Large intestine (tissue), 12 donors: ENCODE measurements at places on chromosomes 13 and 19. TPM values are rescaled to one million over a fixed set of nuclear protein-coding genes. Genes with fewer than 3 reads are reported as not detected.

Gene FFAR3
- polyA plus RNA-seq, result 0.79 TPM

Gene CERS1
- polyA plus RNA-seq, result 3.1 TPM

GRCh38 chr13:50208826-50209335 is 193.6 kb downstream of the KCNRG start:
- no peaks in the 10 kb centered on the region for H3K27me3 ChIP-seq
- DNase-seq, result no peak
- no peak overlapping the region for H3K4me3 ChIP-seq
- no peaks in the 10 kb centered on the region for H3K36me3 ChIP-seq
- H3K27ac ChIP-seq, result no peak overlapping the region

GRCh38 chr13:109740721-109741120 is 45.7 kb downstream of the IRS2 start:
- no peaks in the 10 kb centered on the region for H3K36me3 ChIP-seq
- H3K27me3 ChIP-seq, result peaks cover 2% of the 10 kb centered on the region
- DNase-seq, result no peak
- H3K4me3 ChIP-seq, result no peak overlapping the region
- H3K4me1 ChIP-seq, result peaks cover 2% of the 10 kb centered on the region

DNA sequence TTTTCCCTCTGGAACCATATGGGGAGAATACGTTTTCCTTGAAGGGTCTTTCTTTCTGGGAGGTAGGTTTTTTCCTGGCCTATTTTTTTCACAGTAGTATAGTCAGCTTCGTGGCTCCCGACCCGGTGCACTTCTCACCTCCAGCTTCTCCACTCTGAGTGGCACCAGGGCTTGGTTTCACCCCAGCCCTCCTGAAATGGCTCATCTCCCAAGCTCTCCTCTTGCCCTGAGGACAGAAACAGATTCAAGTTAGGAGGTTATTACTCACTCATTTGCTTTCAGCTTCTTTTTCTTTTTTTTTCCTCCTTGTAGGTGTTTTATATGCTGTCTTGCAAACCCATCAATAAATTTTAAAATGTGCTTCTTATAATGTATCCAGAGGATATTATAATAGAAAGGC is 199.3 kb downstream of the RFC3 start:
- no peaks in the 10 kb centered on the region for H3K27me3 ChIP-seq
- no peaks in the 10 kb centered on the region for H3K36me3 ChIP-seq
- no peak overlapping the region for H3K27ac ChIP-seq
- no peak overlapping the region for H3K4me3 ChIP-seq
- no peak for DNase-seq
- H3K4me1 ChIP-seq, result peaks cover 7% of the 10 kb centered on the region

Gene CABP5
- not detected for polyA plus RNA-seq

DNA sequence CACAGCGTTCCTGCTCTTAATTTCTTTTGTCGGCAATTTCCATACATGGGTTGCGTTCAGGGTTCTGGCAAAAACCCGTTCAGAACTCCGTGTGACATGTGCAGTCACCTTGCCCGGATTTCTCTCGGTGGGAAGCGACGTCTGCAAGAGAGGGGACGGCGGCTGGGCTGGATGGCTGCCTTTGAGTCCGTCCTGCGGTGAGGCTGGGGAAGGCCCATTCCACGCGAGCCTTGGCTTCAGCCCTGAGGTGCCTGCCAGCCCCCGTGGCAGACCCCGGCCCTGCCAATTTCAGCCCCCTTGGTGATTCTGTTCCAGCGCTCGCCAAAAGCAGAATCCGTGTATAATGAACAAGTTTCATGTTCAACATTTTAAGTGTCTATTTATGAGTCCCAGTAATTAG is 72.6 kb upstream of the TSHZ3 start:
- no peak for DNase-seq
- H3K27ac ChIP-seq, result no peak overlapping the region
- no peaks in the 10 kb centered on the region for H3K4me1 ChIP-seq

GRCh38 chr13:95184317-95184716 is 116.9 kb downstream of the ABCC4 start:
- no peak overlapping the region for H3K4me3 ChIP-seq
- H3K36me3 ChIP-seq, result no peaks in the 10 kb centered on the region
- no peak overlapping the region for H3K27ac ChIP-seq
- no peaks in the 10 kb centered on the region for H3K27me3 ChIP-seq

Gene CGB8
- not detected for polyA plus RNA-seq

- H3K4me3 ChIP-seq, result no peak overlapping the region
- no peaks in the 10 kb centered on the region for H3K4me1 ChIP-seq
- no peaks in the 10 kb centered on the region for H3K27me3 ChIP-seq
- H3K36me3 ChIP-seq, result no peaks in the 10 kb centered on the region
- no peak overlapping the region for H3K27ac ChIP-seq
- DNase-seq, result no peak
Observed at GRCh38 chr19:28553005-28553404, 659.9 kb downstream of the UQCRFS1 start.

GRCh38 chr13:79194727-79195126 is 211.3 kb downstream of the RBM26 start:
- no peak overlapping the region for H3K4me3 ChIP-seq
- no peaks in the 10 kb centered on the region for H3K27me3 ChIP-seq
- DNase-seq, result no peak
- no peaks in the 10 kb centered on the region for H3K4me1 ChIP-seq

DNA sequence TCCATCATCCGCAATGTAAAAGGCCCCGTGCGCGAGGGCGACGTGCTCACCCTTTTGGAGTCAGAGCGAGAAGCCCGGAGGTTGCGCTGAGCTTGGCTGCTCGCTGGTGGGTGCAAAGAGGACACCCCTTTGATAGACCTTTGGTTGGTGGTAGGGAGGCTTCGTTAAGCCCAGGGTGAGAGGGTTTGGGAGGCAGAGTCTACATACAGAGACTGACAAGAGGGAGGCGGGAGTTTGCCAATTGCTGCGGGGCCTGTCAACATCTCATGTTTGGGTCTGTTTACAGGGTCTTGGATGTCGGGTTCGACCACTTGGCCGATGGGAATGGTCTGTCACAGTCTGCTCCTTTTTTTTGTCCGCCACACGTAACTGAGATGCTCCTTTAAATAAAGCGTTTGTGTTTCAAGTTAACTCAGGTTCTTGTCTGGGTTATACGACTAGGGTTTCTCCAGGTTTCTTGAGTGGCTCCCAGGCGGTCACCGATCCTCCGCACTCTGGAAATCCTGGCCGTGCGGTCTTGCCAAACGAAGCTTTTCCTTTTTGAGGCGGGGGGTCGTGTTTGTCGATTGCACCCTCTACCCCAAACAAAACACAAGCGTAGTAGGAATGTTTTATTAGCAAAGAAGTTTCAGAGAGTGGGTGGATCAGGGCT is 816 bp downstream of the RPS28 start:
- DNase-seq, result no peak
- peak overlapping the region; percentile 83 for H3K4me3 ChIP-seq
- peaks cover 5% of the 10 kb centered on the region for H3K27me3 ChIP-seq
- peaks cover 12% of the 10 kb centered on the region for H3K4me1 ChIP-seq
- H3K27ac ChIP-seq, result peak overlapping the region; percentile 34

Gene SLC25A41
- polyA plus RNA-seq, result 0.36 TPM

GRCh38 chr19:40380199-40381037 is 9.6 kb downstream of the HIPK4 start:
- DNase-seq, result no peak
- H3K27me3 ChIP-seq, result no peaks in the 10 kb centered on the region
- no peaks in the 10 kb centered on the region for H3K4me1 ChIP-seq
- H3K4me3 ChIP-seq, result no peak overlapping the region
- H3K27ac ChIP-seq, result no peak overlapping the region

GRCh38 chr19:32896516-32897214 is 27.1 kb upstream of the SLC7A9 start:
- no peaks in the 10 kb centered on the region for H3K4me1 ChIP-seq
- no peak overlapping the region for H3K27ac ChIP-seq
- peaks cover 19% of the 10 kb centered on the region for H3K36me3 ChIP-seq
- H3K4me3 ChIP-seq, result no peak overlapping the region
- no peak for DNase-seq

GRCh38 chr13:73972545-73972944 is 161.7 kb downstream of the KLF12 start:
- no peak overlapping the region for H3K4me3 ChIP-seq
- no peaks in the 10 kb centered on the region for H3K4me1 ChIP-seq
- H3K27ac ChIP-seq, result no peak overlapping the region
- no peaks in the 10 kb centered on the region for H3K36me3 ChIP-seq

- no peaks in the 10 kb centered on the region for H3K27me3 ChIP-seq
- no peak for DNase-seq
- no peaks in the 10 kb centered on the region for H3K4me1 ChIP-seq
- no peak overlapping the region for H3K27ac ChIP-seq
Observed at GRCh38 chr13:26601669-26602068, 44.2 kb downstream of the WASF3 start.

- H3K36me3 ChIP-seq, result no peaks in the 10 kb centered on the region
- H3K4me1 ChIP-seq, result no peaks in the 10 kb centered on the region
- H3K4me3 ChIP-seq, result no peak overlapping the region
- DNase-seq, result no peak
- peaks cover 2% of the 10 kb centered on the region for H3K27me3 ChIP-seq
- H3K27ac ChIP-seq, result no peak overlapping the region
Observed at GRCh38 chr13:50850445-50850844, 7.0 kb upstream of the DLEU7 start.

- H3K27me3 ChIP-seq, result peaks cover 4% of the 10 kb centered on the region
- no peak overlapping the region for H3K4me3 ChIP-seq
- H3K4me1 ChIP-seq, result no peaks in the 10 kb centered on the region
- DNase-seq, result peak; percentile 31
- H3K27ac ChIP-seq, result no peak overlapping the region
- H3K36me3 ChIP-seq, result no peaks in the 10 kb centered on the region
Observed at GRCh38 chr19:10000171-10000826, 10.0 kb downstream of the COL5A3 start.

DNA sequence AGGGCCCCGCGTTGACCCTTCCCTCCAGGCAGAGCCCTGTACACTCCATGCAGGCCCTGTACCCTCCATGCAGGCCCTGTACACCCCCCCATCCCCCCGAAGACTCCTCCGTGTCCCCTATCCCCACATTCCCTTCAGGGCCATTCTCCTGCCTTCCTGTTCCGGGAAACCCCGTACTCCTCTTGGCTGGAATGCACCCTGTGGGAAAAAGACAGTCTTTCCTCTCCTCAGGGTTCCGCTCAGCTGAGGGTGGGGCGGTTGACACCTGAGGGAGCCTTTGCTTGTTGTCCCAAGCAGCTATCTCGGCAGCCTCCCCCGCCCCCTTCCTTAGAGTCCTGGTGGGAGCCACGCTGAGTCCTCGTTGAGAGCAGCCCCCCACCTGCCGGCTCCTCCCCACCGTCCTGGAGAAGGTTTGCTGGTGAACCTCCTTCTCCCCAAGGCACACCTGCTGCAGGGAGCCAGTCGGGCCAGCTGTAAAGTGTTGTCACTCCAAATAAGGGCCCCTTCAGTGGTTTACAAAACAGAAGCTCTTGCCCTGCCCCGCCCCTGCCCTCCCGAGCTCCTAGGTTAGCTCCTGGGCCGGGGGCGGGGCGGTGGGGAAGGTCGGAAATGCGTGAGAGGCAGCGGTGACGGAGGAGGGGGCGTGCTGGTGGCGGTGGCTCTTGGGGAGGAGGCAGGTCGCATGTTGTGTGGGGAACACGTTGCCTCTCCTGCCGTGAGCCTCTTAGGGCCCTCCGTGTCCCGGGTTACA is 1.5 kb downstream of the GNA11 start:
- no peaks in the 10 kb centered on the region for H3K27me3 ChIP-seq
- peaks cover 44% of the 10 kb centered on the region for H3K4me1 ChIP-seq
- H3K36me3 ChIP-seq, result peaks cover 10% of the 10 kb centered on the region
- peak overlapping the region; percentile 98 for H3K27ac ChIP-seq
- peak overlapping the region; percentile 97 for H3K4me3 ChIP-seq
- DNase-seq, result peak; percentile 39

- no peaks in the 10 kb centered on the region for H3K27me3 ChIP-seq
- H3K27ac ChIP-seq, result peak overlapping the region; percentile 67
- H3K4me1 ChIP-seq, result peaks cover 23% of the 10 kb centered on the region
- peak; percentile 93 for DNase-seq
- H3K36me3 ChIP-seq, result no peaks in the 10 kb centered on the region
Observed at GRCh38 chr19:16446724-16447368, 24.9 kb downstream of the EPS15L1 start.

DNA sequence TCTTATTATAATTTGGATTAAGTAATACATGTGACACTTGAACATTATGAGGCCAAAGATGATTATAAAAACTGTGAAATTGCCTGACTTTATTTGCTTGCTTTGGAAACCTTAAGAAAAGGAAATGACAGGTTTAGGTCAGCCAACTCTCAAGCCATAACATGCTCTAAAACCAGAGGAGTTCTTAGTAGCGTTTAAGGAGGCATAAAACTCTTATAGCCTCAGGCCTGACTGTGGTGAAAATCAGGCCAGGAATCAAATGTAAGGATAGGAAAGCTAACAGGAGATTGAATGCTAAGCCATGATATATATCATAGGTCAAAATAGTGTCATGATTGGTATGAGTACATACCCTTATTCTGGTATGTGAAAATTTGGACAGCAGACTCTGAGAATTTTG is 1142.4 kb upstream of the MIR17HG start:
- H3K27me3 ChIP-seq, result no peaks in the 10 kb centered on the region
- no peaks in the 10 kb centered on the region for H3K4me1 ChIP-seq
- no peak for DNase-seq
- H3K4me3 ChIP-seq, result no peak overlapping the region

DNA sequence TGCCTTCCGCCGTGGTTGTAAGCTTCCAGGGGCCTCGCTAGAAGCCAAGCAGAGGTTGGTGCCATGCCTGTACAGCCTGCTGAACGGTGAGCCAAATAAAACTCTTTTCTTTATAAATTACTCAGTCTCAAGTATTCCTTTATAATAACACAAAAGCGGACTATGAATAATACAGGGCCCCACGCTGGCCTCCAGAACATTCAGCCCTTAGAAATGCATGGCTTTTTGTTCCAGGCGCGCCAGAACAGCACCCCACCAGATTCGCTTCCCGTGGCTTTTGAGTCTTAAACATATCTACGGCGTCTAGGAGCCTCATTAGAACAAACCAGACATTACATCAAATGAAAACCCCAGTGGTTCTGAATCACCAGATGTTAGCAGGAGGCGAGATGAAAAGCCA is 75.1 kb downstream of the SLC15A1 start:
- DNase-seq, result no peak
- peaks cover under 1% of the 10 kb centered on the region for H3K36me3 ChIP-seq
- no peaks in the 10 kb centered on the region for H3K27me3 ChIP-seq
- peaks cover 7% of the 10 kb centered on the region for H3K4me1 ChIP-seq
- H3K27ac ChIP-seq, result no peak overlapping the region

DNA sequence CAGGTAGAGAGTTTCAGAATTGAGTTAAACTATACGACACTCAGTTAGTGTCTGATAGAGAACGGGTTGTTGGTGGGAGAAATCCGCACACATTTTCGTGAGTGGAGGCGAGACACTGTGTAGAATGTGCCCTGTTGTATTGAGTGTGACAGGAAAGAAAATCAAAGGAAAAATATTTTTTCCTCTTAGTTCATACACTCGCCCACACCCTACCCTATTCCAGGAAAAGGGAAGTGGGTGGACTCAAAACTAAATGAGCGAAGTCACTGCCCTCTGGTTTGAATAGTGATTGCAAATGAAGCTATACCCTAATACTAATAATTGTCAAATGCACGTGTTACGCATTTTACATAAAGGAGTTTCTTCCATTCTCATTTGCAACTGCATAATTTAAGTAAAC is 2.0 kb downstream of the ZNF347 start:
- H3K27ac ChIP-seq, result no peak overlapping the region
- DNase-seq, result no peak
- H3K27me3 ChIP-seq, result no peaks in the 10 kb centered on the region
- no peak overlapping the region for H3K4me3 ChIP-seq
- H3K4me1 ChIP-seq, result peaks cover 6% of the 10 kb centered on the region
